ENCODE measurements at places on chromosomes 12 and 14. TPM values are rescaled to one million over a fixed set of nuclear protein-coding genes. Genes with fewer than 3 reads are reported as not detected.

DIO2 gene
- total RNA-seq, result 0.09 TPM

ANKRD13A gene
- total RNA-seq, result 47.2 TPM

PRH2 gene
- total RNA-seq, result 0.80 TPM

SYCP3 gene
- 0.76 TPM for total RNA-seq

OR6C6 gene
- not detected for total RNA-seq

PPP4R4 gene
- total RNA-seq, result 0.24 TPM

All from thymus (tissue), 14 donors.